ENCODE measurements at places on chromosomes 4 and X.

DNA sequence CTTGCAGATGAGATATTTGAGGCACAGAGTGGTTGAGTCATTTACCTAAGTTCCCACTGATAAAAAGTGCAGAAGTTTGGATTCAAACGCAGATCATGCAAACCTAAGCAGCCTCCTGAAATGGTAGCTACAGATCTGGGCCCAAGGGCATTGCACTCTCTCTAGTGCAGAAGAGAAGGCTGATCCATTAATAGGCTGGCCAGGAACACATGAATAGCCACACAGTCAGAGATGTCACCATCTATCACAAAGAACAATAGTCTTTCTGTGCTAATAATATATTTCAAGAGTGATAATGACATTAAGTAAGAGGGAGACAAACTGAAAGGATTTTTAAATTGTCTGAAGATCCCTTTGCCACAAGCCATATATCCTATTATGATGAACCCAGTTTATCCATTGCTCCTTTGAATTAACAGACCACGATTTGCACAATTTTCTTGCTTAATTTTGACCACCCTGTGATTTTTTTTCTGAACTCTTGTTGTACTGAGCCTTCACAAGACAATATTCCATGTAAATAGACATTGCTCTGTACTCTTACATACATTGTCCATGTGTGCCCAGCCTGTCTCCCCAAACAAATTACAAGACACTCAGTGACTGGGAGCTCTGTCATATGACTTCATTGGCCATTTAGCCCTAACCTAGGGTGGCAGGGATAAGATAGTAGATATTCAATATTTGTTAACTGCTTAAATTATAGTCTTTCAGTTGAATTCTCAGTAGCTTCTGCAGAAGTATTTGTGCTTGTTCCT lies 112.4 kb upstream of the RBPJ start:
- no peak for DNase-seq

GRCh38 chrX:14697451-14697850 lies 168.1 kb downstream of the GLRA2 start:
- DNase-seq: no peak

- no peak for DNase-seq
Observed at GRCh38 chr4:141643557-141643956, 7.2 kb downstream of the IL15 start.

- DNase-seq: no peak
Observed at GRCh38 chr4:32798471-32799159, 2078.4 kb downstream of the PCDH7 start.

GRCh38 chr4:146267826-146268225 lies 53.5 kb downstream of the REELD1 start:
- no peak for DNase-seq

DNA sequence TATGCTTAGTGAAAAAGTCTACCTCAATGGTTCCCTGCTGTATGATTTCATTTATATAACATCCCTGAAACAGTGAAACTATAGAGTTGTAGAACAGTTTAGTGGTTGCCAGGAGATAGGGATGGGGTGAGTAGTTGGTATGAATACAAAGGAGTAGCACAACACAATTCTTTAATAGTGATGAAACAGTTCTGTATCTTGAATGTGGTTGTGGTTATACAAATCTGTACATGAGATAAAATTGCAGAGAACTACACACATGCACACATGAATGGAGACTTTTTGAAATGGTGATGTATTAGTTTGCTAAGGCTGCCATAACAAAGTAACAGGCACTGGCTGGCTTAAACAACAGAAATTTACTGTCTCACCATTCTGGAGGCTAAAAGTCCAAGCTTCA lies 677.1 kb downstream of the ADGRL3 start:
- no peak for DNase-seq

GRCh38 chr4:113347245-113347644 lies 297.8 kb downstream of the ANK2 start:
- DNase-seq: no peak

- DNase-seq: no peak
Observed at GRCh38 chr4:155017426-155017825, 191.0 kb upstream of the NPY2R start.

GRCh38 chr4:88533937-88534750 lies 10.6 kb upstream of the PYURF start:
- DNase-seq: no peak

- no peak for DNase-seq
Observed at GRCh38 chrX:17403972-17404371, 29.0 kb downstream of the NHS start.

- DNase-seq: no peak
Observed at GRCh38 chr4:66785479-66785878, 759.8 kb downstream of the CENPC start.

GRCh38 chr4:76305971-76306881 lies at the start of gene STBD1:
TSS of gene STBD1 (plus strand) at chr4:76306733. CDS start at chr4:76306770, 37 bp downstream.
- no peak for DNase-seq

GRCh38 chr4:11223311-11223710 lies 205.4 kb downstream of the HS3ST1 start:
- no peak for DNase-seq

DNA sequence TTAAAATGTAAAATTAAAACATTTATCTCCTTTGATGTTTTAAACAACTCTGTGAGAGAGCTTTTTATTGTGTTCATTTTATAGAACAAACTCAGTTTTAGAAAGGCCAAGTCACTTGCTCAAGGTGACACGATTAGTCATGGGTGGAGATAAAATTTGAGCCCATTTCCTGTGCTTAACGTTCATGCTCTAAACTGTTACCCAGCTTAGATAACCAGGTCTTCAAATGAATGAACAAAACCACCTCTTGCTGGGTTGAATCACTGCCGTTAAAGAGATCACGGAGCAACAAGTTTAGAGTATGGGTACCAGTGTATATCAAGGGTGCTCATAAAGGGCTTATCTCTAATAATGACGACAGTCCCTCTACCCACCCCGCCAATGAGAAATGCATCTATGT lies 10.2 kb upstream of the CASK start:
- DNase-seq: no peak
